Smooth muscle cell of bladder (primary cell): ENCODE measurements at places on chromosomes 1 and 21. TPM values are rescaled to one million over a fixed set of nuclear protein-coding genes. Genes with fewer than 3 reads are reported as not detected.

The PGD gene
- 184 and 318 TPM in 2 replicates for total RNA-seq

The CD84 gene
- not detected in 2 replicates for total RNA-seq

The S1PR1 gene
- 11.5 and 15.5 TPM in 2 replicates for total RNA-seq

The CYP4A11 gene
- not detected in 2 replicates for total RNA-seq

The MASP2 gene
- total RNA-seq = not detected in 2 replicates

The NCAM2 gene
- 1.8 and 9.6 TPM in 2 replicates for total RNA-seq

The LY9 gene
- total RNA-seq = not detected in 2 replicates

The PTGS2 gene
- 30.7 and 53.3 TPM in 2 replicates for total RNA-seq

The NPR1 gene
- 0.57 and 1.5 TPM in 2 replicates for total RNA-seq

The GGPS1 gene
- total RNA-seq = 19.5 and 23.9 TPM in 2 replicates

The DNALI1 gene
- 1.7 and 4.0 TPM in 2 replicates for total RNA-seq

The PTPN22 gene
- 0.28 and 0.55 TPM in 2 replicates for total RNA-seq

The AUNIP gene
- 0.28 TPM in 2 replicates for total RNA-seq

The FCRLB gene
- 1.1 and 1.7 TPM in 2 replicates for total RNA-seq

The IVL gene
- total RNA-seq = not detected in 2 replicates

The DMRTA2 gene
- 0.09 and 0.14 TPM in 2 replicates for total RNA-seq

The NPHS2 gene
- total RNA-seq = not detected in 2 replicates

The SUCO gene
- total RNA-seq = 18.6 and 25.8 TPM in 2 replicates

The DOCK7 gene
- total RNA-seq = 82.2 and 95.8 TPM in 2 replicates

The KCNH1 gene
- 0.14 and 0.18 TPM in 2 replicates for total RNA-seq

The ACKR1 gene
- total RNA-seq = not detected in 2 replicates

The ATXN7L2 gene
- 0.85 and 1.5 TPM in 2 replicates for total RNA-seq

The TPTE gene
- total RNA-seq = not detected in 2 replicates

The LPAR3 gene
- 2.6 and 66.0 TPM in 2 replicates for total RNA-seq

The TFF2 gene
- total RNA-seq = not detected in 2 replicates

The ATP5PF gene
- total RNA-seq = 44.9 and 47.9 TPM in 2 replicates

The CFHR4 gene
- total RNA-seq = under 0.01 TPM in 1 of 2 replicates, not detected in the other

The PCP4 gene
- total RNA-seq = not detected in 2 replicates

The MCOLN2 gene
- 0.85 and 3.1 TPM in 2 replicates for total RNA-seq

The CHRM3 gene
- total RNA-seq = 0.28 and 1.3 TPM in 2 replicates

The XPR1 gene
- total RNA-seq = 19.2 and 31.6 TPM in 2 replicates
